Type B pancreatic cell (in vitro differentiated cells): ENCODE measurements at places on chromosomes 5 and 9. TPM values are rescaled to one million over a fixed set of nuclear protein-coding genes. Genes with fewer than 3 reads are reported as not detected.

The LIX1 gene
- total RNA-seq, result 2.9 and 27.4 TPM in 2 replicates

DNA sequence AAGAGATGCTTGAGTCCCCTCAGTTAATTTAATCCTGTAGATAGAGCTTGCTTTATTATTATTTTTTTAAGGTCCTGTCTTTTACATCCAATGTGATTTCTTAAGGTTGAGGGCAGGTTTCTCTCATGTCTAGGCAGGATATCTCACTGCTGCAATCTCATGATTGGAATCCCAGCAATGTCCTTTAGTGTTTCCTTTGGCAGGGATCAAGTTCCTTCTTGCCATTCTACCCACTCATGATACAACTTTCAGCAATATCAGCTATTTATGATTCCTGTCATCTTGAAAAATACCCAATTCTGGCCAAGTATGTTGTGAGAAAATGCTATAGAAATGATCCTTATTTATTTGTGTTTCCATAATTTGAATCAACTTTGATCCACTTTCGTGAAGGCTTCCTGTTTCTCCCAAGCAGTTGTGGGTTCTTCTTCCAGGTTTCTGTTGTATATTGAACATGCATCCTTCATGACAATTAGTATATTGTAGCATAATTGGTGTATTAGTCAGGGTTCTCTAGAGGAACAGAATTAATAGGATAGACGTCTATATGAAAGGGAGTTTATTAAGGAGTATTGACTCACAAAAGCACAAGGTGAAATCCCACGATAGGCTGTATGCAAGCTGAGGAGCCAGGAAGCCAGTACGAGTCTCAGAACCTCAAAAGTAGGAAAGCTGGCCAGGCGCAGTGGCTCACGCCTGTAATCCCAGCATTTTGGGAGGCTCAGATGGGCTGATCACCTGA, 18.4 kb upstream of the VPS13A start:
- no peak for DNase-seq

- no peak for DNase-seq
Observed at GRCh38 chr9:94147776-94148175, 63.5 kb downstream of the PTPDC1 start.

GRCh38 chr5:81393783-81394718, at the start of gene ACOT12:
ACOT12 (minus strand) TSS chr5:81394134; CDS start chr5:81394114, 20 bp downstream.
- peak; percentile 71 for DNase-seq

- DNase-seq, result no peak
Observed at GRCh38 chr9:126805554-126806262, 868 bp downstream of the ZBTB43 start.

GRCh38 chr5:65290677-65291076, 191.0 kb downstream of the ADAMTS6 start:
- no peak for DNase-seq

DNA sequence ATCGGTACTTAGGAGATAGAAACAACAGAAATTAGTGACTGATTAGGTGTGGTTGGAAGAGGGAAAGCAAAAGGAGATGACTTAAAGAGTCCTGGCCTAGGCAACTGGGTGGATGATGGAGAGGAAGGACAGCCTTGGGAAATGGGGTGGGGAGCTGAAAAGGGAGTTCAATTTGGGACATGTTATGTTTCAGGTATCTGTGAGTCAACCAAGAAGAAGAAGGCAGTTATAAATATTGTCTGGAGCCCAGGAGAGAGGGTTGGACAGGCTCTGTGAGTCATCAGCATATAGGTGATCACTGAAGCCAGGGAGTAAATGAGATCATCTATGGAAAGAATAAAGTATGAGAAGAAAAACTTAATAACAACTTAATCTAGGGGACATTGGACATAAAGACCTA, 357.7 kb downstream of the NPR3 start:
- no peak for DNase-seq
